ENCODE measurements at places on chromosomes 2 and 18.
A peak's percentile ranks its signal among the peaks of the same experiment; 100 is the strongest.

DNA sequence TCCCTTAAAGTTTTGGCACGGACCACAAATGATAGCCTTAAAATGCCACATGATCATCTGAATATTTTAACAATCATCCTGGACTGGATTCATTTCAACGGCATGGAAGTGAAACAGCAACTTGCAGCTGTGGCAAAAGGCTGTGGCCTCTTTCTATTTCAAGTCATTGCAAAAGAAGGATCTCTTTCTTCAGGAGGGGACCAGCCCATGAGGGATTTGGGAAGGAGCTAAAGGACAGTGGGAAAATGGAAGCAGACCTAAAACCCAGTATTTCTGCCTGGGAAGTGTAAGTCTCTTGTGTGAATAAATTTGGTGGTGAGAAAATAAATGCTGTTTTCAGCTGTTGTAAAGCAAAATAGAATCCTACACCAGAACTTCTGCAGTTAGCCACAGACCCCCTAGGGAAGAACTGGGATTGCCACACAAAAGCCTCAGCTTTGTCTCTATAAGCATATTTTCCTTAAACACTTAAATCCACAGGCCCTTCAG lies 107.3 kb upstream of the ZFP36L2 start:
- no peak for DNase-seq

- no peak for DNase-seq
Measured at GRCh38 chr2:74708883-74709282, 54.8 kb downstream of the SEMA4F start.

GRCh38 chr2:79630060-79630459 lies 117.2 kb downstream of the CTNNA2 start:
- no peak for DNase-seq

DNA sequence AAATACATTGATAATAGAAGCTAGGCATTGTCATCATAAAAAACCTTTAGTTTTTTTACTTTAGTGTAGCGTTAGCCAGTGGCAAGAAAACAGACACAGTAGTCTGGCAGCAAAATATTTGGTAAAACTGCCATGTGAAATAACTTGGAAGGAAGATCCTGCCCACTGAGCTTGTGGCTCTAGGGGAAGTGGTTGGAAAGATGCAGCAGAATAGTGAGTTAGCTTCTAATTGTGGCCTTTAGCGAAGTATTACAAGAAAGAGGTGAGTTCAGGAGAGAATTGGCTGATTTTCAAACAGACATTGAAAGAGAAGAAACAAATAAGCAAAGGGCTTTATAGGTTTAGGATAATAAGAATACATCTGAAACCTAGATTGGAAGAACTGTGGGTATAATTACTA lies 1887.8 kb upstream of the CELF4 start:
- DNase-seq = no peak

DNA sequence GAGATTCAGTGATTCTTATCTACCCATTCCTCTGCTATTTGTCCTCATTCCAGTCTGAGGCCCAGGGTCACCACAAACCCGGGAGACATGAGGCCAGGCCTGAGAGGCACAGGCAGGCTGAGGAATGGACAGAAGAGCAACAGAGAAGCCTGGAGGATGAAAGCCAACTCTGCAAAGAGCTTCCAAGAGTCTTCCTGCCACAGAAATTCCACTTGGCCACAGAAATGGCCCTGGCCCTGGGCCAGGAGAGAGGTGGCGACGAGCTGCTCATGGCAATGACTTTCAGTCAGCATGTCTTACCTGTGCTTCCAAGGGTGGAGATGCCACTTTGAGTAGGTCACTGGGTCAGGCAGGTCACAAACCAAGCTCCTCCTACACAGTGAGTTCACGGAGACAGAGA lies 155.3 kb upstream of the PKDCC start:
- DNase-seq = no peak

- no peak for DNase-seq
Measured at GRCh38 chr2:46865181-46865970, 50.2 kb downstream of the MCFD2 start.

DNA sequence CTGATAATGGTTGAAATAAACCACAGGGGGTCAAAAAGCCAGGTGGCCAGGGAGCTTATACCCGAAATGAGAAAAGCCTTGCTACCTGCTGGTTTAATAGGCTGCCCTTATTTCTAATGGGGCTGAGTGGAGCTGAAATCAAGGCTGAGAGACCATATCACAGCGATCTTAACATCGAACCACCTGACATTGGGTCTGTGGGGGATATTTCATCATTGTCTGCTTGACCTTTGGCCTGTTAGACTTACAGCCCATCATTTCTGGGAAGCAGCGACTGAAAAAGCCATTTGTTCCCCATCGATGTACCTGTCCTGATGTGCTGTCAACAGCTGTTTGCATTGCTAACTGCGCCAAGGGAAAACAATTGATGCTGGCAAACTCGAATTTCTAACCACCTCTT lies 199.7 kb upstream of the SLC14A2 start:
- DNase-seq = no peak

GRCh38 chr18:55588870-55589595 lies 1.0 kb upstream of the TCF4 start:
- peak; percentile 7 for DNase-seq

GRCh38 chr2:158079672-158080071 lies 22.0 kb upstream of the UPP2 start:
- no peak for DNase-seq

- DNase-seq = peak; percentile 6
Measured at GRCh38 chr2:153476816-153477635, 1.5 kb downstream of the RPRM start.

DNA sequence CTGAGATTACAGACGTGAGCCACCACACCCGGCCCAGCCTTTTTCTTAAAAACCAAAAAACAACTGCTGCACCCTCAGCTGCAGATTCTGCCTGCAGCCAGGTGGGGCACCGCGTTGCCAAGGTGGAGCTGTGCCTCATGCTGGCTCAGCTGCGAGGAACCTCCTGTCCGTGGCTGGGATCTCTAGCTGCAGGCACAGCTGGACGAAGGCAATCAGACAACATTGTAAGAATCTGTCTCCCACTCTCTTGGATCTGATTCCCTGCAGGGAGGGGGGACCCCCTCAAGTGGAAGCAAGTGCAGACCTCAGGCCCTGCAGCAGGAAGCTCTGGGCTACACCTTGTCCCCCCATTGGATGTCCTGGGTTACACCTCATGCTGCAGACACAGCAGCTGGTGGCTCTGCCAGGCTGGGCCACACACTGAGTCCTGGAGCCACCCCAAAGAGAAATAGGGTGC lies 24.1 kb downstream of the CIDEA start:
- DNase-seq = no peak

DNA sequence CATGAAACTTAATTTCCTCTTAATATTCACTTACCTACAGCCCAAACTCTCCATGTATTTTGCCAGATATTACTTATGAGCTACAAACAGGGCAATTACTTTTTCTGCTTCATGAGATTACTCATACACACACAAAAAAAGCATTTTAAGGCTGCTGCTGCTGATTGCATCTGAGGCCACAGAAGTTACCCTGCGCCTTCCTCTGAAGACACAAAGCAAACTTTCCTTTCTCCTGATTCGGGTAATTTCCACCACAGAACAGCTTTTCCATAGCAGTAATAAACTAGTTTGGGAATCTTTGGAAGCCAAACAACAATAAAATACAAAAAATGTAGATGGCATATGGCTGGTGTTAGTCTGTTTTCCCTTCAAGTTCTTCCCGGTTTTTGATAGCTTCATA lies 6.2 kb downstream of the TTC32 start:
- no peak for DNase-seq

DNA sequence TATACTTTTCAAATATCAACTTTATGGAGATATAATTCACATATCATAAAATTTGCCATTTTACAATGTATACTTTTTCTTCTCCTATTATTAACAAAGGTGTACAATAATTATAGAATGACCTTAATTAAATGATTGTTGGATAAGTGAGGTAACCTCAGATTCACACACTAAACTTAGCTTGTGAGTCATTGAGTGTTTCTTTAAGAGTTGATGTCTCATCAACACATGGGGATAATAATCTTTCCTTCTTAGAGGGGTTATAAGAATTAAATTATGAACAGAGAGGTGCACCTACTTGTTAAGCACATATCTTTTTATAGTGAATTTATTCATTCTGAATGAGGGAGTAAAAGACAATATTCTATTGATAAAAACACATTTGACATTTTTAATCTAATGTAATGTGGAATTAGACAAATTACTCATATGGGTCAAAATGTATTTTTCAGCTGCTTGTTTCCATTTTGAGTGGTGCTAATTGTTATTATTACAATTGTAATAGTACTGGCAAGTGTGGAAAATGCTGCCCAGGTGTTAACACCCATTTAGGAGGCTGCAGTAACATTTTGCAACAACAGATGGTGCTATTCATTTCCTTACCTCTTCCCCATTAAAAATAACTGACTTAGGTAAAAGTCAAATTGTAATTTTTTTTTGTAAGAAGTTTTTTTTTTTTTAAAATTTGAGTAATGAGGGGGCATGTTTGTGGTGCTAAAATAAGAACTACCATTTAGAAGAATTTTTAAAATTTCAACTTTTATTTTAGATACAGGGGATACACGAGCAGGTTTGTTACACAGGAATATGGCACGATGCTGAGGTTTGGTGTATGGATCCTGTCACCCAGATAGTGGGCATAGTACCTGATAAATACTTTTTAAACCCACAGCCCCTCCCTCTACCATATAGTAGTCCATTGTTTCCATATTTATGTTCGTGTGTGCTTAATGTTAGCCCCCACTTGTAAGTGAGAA lies 32.1 kb upstream of the DYNAP start:
- DNase-seq = peak; percentile 13

- DNase-seq = no peak
Measured at GRCh38 chr2:56376699-56377665, 193.2 kb downstream of the CCDC85A start.

DNA sequence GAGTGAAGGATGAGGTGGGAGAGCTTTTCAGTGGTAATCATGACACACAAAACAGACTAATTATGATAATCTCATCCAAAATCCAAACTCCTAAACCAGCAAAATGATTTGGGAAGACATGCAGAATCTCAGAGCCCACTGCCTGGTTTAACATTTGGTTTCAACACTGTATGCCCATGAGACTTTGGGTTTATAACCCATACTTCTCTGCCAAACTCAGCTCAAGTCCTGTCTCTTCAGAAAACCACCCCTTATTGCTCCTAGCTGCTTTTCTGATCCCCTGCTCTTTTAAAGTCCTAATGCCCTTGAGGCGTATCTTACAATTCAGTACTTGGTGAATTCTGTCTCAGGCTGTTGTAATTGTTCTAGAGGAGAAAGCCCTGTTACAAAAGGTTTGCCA lies 593.0 kb upstream of the ID2 start:
- no peak for DNase-seq

DNA sequence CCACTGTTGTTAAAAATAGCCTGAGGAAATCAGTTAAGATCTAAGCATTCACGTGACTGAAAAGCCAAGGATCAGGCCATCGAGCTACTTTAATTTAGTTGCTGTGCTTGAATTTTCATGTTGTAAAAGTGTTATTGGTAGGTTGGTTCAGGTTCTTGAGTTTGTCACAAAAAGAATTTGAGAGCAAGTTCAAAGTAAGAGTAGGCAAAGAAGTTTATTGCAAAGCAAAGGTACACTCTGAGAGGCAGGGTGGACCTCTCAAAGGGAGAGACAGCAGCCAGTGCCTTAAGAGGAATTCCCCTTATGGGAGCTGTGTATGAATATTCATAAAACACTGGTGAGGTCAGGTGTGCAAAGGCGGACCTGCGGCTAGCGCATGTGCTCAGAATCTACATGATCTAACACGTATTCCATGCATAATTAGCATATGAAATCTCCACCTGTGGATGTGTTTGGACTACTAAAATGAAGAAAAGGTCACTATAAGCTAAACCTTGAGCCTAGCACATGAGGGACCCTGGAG lies 236.5 kb downstream of the NDUFA10 start:
- DNase-seq = no peak

GRCh38 chr2:47309472-47309951 lies 93.4 kb upstream of the MSH2 start:
- DNase-seq = no peak

DNA sequence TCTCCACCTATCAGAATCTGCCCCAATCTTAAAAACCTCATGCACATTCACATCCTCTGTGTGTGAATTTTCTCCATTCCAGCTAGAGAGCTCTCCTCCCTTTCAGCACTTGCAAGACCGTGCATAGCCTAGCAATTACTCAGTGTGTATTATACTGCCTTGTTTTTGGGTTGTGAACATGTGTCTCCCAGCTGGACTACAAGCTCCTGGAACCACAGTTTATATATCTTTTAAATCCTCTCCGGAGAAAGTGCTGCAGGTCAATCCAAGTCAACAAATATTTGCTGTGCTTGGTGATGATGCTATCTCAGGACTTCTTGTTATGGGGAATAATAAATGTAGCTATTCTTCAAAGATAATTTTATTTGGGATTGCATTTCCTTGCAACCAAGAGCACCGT lies 58.2 kb upstream of the MEX3C start:
- DNase-seq = no peak

GRCh38 chr2:172739661-172740266 lies 4.1 kb downstream of the RAPGEF4 start:
- no peak for DNase-seq

DNA sequence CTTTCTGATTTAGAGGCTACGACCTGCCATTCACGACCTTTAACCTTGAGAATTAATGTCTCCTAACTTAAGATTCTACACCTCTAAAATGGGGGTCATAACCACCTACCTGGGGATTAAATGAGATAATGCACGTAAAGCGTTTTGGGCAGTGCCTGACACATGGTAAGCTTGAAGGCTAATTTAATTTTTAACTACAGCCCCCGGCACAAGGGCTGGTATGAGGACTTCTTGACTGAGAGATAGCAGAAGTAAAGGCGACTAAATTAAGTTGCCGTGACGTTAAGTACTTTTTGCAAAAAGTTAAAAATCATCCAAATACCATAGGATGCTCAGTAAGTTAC lies 549 bp downstream of the MRPL35 start:
- no peak for DNase-seq

DNA sequence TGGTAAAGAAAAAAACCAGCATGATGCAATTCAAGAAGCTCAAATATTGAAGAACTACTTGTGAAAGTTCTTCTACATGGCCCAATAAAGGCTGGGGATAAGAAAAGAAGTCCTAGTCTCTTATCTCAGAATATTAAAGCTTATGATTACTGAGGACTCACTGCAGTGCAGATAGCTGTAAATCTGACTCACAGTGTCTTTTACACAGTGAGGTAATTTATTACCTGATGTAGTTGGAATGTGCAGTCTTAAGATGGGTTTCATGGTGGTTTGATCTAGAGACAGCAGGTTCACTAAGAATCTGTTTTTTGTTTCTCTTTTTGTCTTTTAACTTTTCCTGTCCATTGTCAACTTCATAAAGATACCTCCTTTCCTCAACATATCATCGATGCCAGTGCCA lies 484.0 kb upstream of the MAP2 start:
- DNase-seq = no peak

DNA sequence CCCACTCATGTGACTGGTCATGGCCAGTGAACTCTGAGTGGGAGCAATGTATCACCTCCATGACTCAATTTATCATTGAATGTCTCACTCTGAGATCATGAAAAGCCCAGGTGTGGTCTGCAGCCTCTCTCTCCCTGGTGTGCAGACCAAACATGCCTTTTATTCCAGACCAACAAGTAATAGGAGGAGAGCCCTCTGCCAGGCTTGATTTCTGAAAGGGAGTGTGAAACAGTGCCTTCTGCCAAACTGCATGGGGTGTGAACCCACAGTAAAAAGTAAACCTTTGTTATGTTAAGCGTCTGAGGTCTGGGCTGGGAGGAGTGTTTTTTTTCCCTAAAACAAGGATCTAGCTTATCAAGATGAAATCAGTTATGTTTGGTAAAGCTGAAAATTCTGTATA lies 601.2 kb downstream of the ADCYAP1 start:
- no peak for DNase-seq

Data from GM13977 (cell line).